Left lung (tissue), 14 donors: ENCODE measurements at places on chromosomes 12 and 14. TPM values are rescaled to one million over a fixed set of nuclear protein-coding genes. Genes with fewer than 3 reads are reported as not detected.
A peak's percentile ranks its signal among the peaks of the same experiment; 100 is the strongest.

DNA sequence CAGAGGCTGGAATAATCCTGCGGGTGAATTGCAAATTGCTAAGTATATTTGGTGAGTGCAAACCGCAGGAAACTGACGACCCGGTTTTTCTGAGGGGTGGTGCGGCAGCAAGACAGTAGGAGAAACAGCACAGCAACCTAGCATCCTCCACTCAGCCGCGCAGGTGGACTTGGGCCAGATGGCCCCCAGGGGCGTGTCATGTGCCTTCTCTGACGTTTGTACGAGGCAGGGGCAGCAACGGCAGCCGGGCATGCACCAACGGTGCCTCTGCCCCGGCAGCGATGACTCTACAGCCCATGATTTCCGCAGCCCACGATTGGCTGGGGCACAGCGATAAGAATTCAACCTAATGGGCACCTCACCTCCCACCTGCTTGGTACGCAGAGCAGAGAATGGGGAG, 11.1 kb upstream of the CLEC2A start:
- DNase-seq, result no peak

GRCh38 chr14:82855912-82856391, 1322.3 kb upstream of the SEL1L start:
- DNase-seq, result no peak

Gene CRIP1
- total RNA-seq, result 281 TPM

Gene CDKN1B
- total RNA-seq, result 36.8 TPM

Gene SLC25A47
- total RNA-seq, result not detected

DNA sequence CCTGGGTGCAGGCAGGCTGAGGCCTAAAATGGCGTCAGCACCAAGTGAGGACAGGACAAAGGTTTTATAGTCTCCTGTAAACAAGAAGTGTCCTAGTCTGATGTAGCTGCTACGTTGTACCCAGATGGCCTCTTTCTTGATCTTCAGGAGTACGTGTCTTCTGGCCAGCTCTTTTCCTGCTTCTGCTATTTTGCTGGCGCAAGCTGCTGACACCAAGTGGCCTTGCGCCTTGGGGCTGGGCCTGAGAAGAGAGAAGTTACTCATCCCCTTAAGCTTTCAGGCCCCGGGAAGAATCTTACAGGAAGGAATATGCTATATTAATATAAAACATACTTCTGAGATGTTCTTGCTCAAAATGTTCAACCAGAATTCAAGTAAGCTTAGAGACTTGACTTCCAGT, 605.2 kb downstream of the GALC start:
- DNase-seq, result no peak

DNA sequence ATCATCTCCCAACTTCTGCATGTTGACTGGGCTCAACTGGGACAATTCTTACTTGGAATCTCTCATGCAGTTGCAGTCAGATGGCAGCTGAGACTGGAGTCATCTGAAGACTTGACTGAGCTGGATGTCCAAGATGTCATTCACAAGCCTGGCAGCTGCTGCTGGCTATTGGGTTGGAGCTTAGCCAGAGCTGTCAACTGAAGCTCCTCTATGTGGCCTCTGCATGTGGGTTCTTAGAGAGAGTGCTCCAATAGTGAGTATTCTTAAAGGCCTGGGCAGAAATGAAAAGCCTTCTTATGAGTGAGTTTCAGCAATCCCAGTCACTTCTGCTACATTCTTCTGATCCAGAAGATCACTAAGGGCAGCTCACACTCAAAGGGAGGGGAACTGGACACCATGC, 440.9 kb downstream of the LRIG3 start:
- DNase-seq, result no peak

GRCh38 chr12:31773223-31773750, 44.5 kb upstream of the AMN1 start:
- DNase-seq, result no peak

DNA sequence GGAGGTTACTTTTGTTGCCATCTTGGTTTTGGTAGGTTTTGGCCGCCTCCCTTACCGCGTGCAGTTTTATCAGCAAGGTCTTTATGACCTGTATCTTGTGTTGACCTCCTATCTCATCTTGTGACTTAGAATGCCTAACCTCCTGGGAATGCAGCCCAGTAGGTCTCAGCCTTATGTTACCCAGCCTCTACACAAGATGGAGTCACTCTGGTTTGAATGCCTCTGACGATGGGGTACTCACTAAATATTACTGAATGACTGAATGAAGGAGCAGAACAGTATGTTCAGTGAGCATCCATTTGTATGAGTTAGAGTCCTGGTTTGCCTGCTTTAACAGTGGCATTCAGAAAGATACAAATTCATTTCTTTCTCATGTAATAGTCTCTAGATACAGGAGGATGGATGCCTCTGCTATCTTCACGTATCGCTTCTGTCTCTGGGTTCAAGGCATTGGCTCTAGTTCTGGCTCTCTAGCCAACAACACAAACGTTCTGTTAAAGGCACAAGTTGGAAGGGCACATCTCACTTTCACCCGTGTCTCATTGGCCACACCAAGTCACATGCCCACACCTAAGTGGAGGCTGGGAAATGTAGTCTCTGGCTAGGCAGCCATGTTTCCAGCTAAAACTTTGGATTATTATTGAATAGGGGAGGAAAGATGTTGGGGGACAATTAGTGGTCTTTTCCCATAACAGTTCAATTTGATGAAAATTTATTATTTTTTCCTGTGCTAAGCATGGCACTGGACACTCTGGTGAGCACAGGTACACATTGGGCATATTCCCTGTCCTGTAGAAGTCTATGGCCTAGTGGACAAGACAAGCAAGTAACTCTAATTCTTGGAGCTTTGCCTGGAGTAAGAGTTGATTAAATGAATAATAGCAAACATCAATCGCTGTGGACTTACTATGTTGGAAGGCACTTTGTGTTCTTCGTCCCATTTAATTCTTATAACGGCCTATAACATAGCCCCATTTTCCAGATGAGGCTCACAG, 75.2 kb upstream of the RPH3A start:
- no peak for DNase-seq

Gene SH2B3
- total RNA-seq, result 42.0 TPM

GRCh38 chr12:6998715-6999451, 19.4 kb downstream of the LPCAT3 start:
- DNase-seq, result no peak

DNA sequence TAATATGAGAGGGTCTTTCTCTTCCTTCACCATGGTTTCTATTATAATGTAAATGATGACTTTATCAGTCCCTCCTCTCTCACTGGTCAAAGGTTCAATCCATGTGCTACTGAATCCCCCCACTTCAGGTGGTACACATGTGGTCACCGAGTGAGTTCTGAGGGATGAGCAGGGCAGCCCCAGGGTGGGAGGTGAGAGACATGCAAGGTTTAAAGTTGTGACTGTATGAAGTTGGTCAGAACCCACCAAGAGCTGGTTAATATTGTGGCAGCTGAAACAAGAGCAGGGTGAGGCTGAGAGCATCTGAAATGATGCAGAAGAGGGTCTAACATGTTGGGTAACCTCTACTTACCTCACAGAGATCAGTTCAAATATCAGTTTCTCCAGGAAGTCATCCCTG, 444.7 kb upstream of the FBXO33 start:
- DNase-seq, result no peak

- peak; percentile 16 for DNase-seq
Observed at GRCh38 chr12:27193854-27194544, 50.1 kb upstream of the STK38L start.

Gene TAS2R14
- total RNA-seq, result 1.2 TPM

DNA sequence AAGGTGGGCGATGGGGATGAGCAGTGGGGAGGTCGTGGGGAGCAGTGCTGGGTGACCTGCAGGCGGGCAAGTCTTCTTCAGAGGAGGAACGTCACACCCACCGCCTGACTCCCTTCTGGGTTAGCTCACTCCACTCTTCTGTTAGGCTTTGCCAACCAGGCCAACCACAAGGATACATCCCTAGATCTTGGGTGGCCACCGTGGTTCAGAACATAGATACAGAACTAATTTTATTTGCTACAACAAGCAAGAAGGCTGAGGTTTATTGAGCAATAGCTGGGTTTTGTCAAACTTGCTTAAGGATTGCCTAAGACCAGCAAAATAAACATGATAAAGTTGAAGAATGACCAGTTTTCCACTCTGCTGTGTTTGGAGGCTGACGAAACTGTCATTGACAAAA, 109.4 kb downstream of the DACT1 start:
- no peak for DNase-seq

DNA sequence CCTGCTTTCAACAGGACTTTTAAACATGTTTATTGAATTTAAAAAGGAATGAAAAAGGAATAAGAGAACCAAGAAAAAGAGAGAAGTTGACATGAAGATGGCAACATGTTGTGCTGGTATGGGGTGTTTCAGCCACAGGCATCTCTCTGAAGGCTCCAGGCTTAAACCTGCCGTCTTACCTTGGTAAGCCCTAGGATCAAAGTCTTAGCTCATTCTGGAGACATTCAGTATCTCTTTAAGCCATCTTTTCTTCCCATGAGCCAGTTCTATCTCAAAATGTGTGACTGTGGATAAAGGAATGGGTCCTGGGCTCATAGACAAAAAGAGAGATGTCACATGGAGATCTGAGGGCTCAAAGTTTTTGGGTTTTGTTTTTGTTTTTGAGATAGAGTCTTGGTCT, 1.6 kb upstream of the TFCP2 start:
- no peak for DNase-seq

- DNase-seq, result no peak
Observed at GRCh38 chr12:117344716-117345115, 16.7 kb downstream of the NOS1 start.

Gene ANO2
- total RNA-seq, result 10.5 TPM

DNA sequence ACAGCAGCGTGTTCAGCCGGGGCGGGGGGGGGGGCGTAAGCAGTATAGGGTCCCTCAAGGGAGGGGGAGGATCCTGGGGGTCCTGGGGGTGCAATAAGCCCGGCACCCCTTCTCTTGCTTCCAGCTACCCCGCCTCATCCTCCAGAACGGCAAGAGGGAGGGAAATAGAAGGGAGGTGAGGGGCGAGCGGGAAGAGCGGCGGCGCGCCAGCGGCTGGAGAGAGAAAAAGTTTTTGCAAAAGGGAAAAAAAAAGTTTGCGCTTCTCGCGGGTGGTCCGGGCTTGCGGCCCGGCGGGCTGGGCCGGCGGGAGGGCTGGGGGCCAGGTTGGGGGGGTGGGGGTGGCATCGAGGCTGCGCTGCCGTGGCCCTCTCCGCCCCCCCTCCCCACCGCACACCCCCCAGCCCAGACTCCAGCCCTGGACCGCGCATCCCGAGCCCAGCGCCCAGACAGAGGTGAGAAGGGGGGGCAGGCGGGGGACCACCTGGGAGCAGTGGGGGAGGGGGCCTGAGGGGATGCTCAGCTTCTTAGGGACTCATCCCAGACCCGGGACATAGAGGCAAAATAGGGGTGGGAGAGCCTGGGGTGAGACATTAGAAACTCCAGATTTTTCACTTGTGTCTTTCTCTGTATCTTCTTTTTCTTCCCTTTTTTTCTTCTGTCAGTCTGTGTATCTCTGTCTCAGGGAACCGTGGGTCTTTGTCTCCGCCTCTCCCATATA, at the start of gene GLI1:
GLI1 (plus strand) TSS at position 36 of the 718 bp plus-strand sequence. CDS start 3,907 bp downstream, outside the sequence.
- no peak for DNase-seq

Gene OTX2
- not detected for total RNA-seq

GRCh38 chr14:57865403-57866198, at the start of gene SLC35F4:
SLC35F4 (minus strand) TSS chr14:57866092.
- no peak for DNase-seq

DNA sequence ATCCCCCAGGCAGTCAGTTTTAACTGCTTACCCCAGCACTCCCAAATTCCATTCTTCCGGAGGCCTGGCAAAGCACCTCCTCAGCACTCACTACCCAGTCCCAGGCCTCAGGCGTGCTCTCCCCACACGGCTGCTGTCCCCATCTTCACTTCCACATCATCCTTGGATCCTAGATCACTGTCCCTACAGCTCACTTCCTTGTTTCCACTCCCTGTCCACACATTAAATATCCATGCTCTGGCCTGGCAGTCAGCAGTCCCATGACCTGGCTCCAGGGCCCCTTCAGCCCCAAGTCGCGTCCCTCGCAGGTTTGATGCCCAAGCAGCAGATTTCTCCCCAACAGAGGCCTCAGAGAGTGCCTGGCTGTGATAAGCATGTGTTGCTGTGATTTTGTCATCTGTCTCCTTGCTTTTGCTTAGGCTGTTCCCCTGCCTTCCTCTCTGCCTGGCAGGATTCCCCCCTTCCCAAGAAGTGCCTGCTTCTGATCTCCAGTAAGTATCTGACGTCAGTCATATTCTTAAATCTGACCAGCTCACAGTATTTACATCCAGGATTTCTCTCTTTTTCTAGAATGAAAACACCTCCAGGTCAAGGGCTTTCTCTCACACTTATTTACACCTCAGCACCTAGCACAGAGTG, 241.7 kb downstream of the ZFP36L1 start:
- DNase-seq, result no peak

Gene TAS2R31
- total RNA-seq, result 2.1 TPM

DNA sequence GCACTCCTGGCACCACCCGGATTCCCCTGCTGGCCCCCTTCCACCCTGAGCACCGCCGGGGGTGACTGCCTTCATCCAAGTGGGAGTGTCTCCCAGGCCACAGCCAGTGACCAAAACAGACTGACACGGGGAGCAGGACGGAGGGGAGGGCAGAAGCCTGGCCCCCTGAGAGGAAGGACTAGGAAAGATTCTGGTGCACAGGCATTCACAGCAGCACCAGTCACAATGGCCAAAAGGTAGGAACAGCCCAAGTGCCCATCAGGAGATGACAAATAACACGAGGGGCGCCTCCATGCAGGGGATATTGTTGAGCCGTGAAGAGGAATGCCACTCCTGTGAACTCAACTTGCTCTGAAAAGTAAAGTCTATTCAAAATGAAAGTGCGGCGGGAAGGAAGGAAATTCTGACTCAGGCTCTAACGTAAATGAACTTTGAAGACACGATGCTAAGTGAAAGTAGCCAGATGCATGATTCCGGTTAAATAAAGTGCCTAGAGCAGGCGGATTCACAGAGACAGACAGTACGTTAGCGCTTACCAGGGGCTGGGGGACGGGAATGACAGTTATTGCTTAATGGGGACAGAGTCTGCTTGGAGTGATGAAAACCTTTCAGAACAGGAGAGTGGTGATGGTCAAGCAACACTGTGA, 146.1 kb upstream of the NCOR2 start:
- DNase-seq, result no peak

GRCh38 chr14:95417492-95417891, 97.8 kb upstream of the CLMN start:
- DNase-seq, result no peak

- no peak for DNase-seq
Observed at GRCh38 chr14:70759398-70759797, 49.9 kb downstream of the MAP3K9 start.

Gene TTC5
- total RNA-seq, result 16.6 TPM

DNA sequence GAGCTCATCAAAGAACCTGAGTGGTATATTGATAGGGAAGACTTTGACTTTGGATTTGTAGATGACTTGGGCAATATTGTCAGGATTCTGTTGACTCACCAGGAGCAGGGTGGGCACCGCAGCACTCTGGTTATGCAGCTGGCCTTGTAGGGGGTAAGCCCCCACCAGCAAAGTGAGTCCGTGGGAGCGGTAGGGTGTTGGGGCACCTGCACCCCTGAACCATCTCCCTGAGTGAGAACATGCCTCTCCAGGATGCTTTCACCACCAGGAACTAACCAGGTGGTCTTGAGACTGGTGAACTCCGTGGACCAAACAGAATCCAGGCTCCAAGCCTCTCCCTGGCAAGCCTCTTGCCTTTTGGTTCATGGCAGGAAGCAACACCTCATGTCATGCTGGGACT, 44.0 kb upstream of the EIF5 start:
- DNase-seq, result no peak
